ENCODE measurements at places on chromosomes 4 and X.
A peak's percentile ranks its signal among the peaks of the same experiment; 100 is the strongest.

DNA sequence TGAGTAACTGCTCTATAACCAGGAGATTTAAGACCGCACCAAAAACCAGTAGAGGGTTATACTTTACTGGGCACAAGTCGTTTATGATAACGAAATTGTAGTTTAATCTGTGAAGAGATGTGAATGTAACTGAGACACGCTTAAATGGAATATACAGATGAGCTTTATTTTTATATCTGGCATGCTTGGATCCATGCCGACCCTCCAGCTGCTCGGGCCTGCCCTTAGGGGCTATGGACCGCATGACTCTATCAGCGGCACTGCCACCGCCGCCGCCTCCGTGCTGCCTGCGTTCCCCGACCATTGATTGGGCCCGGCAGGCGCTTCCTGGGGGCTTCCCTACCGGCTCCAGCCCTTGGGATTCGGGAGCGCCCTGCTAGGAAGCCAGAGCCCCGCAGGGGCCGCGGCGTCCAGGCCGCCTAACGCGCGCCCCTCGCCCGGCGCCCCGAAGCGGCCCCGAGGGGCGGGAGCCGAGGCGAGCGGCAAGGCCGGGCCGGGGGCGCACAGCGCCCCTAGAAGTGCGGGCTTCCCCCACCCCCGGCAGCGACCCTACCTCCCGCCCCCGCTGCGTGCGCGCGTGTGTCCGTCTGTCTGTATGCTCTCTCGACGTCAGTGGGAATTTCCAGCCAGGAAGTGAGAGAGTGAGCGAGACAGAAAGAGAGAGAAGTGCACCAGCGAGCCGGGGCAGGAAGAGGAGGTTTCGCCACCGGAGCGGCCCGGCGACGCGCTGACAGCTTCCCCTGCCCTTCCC is at the start of gene NFKB1:
TSS of gene NFKB1 (plus strand) at position 664 of the 751 bp plus-strand sequence. CDS start 24,160 bp downstream, outside the sequence.
- peak; percentile 65 for DNase-seq

GRCh38 chr4:12723849-12724447 is 760.2 kb downstream of the RAB28 start:
- DNase-seq: no peak

- no peak for DNase-seq
These were observed 60.4 kb downstream of the STX18 start for GRCh38 chr4:4481399-4481994.

DNA sequence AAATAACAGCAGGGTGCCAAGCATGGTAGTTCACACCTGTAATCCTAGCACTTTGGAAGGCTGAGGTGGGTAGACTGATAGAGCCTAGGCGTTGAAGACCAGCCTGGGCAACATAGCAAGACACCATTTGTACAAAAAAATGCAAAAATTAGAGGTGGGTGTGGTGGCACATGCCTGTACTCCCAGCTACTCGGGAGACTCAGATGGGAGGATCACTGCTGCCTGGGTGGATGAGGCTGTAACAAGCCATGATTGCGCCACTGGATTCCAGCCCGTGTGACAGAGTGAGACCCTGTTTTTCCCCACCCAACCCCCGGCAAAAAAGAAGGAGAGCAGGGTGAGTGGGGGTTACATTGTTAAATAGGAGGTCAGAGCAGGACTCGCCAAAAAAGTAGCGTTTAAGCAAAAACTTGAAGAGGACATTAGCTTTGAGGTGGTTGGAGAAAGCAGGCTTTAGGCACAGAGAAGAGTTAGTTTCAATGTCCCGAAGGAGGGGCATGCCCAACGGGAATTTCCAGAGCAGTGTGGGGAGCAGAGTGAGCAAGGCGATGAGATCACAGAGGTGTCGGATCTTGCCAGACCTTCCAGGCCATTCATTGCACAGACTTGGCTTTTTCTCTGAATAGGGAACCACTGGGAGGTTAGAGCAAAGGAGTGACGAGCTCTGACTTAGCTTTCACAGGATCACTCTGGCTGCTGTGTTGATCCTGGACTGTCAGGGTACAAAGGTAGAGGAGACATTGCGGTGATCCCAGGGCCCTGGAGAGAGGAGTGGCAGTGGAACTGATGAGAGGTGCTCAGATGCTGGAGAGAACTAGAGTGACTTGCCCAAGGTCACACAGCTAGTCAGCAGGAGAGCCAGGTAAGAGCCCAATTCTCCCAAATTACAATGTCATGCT is 70.6 kb downstream of the TRAPPC11 start:
- DNase-seq: no peak

GRCh38 chr4:113996599-113997177 is 17.2 kb upstream of the ARSJ start:
- no peak for DNase-seq

DNA sequence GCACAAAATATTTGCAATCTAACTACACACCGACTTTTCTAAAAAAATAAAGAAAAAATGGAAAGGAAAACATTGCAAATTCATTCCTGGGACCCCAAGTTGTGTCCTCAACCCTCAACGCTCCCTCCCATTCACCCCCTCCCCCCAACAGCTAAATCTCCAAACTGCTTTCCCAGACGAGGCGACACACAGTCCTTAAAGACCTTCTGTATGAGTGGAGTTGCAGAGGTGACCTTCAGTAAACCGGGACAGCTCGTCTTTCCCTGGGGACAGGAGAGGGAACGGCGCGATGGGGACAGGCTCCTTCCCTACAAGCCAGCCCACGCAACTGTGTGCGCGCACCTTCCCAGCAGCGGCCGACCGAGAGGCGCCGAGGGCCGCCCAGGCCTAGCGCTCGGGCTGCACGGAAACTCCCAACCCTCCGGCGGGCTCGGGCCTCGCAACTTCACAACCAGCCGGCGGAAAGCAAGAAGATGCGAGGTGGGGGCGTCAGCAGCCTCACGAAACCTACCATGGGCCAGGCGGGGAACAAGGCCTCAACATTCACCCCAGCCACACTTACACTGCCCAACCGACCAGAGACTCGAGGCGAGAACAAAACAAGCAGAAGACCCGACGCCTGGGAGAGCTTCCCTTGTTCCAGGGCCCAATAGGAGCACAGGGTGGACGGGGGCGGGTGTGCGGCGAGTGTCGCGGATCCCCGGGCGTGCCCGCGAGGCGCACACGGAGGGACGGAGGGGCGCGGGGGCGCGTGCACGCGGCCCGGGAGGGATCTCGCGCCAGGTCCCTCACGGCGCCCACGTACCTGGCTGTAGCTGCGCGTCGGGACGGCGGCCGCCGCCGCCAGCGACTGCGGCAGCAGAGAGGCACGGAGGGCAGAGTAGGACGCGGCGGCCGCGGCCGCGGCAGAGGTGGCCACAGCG is 763 bp downstream of the GRSF1 start:
- peak; percentile 77 for DNase-seq

GRCh38 chr4:1309261-1310010 is 19.7 kb downstream of the MAEA start:
- DNase-seq: peak; percentile 97

- DNase-seq: no peak
These were observed 156.8 kb upstream of the RADX start for GRCh38 chrX:106454991-106455390.

DNA sequence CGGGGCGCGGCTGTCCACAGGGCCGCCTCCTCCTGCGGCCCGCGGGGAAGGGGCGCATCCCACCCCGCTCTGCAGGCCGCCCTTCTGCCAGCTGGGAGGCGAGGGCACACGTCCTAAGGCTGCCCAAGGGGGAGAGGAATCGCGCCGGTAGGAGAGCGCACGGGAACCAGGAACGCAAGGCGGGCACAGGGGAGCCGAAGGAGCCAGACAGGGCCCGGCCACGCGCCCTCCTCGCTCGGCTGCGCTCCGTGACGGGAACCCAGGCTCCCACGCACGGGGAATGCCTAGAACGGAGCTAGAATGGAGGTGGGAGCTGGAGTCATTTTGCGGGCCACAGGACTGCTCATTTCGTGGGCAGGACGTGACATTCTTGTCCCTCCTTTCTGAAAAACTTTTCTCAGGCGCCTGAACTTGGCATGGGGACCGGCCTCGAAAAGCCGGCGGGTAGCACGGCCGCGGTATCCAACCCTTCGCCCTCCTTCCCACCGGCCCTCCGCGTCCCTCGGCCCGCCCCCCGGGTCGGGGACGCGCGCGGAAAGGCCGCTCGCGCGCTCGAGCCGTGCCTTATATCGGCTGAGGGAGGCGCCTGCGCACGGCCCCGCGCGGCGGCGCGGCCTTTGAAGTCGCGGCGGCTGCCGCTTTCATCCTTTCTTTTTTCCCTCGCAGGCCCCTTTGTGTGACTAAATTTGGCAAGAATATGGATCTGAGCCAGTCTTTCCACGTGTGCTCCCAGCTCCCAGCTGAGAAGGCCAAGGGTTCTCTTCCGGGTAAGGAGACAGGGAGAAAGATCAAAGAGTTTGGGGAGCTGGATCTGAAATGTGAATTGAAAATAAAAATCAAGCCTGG is 4.2 kb upstream of the LEF1 start:
- DNase-seq: peak; percentile 84

- DNase-seq: no peak
These were observed 660 bp upstream of the ARHGEF9 start for GRCh38 chrX:63785708-63786040.

- DNase-seq: peak; percentile 43
These were observed 9.9 kb upstream of the ANAPC4 start for GRCh38 chr4:25367004-25367621.

DNA sequence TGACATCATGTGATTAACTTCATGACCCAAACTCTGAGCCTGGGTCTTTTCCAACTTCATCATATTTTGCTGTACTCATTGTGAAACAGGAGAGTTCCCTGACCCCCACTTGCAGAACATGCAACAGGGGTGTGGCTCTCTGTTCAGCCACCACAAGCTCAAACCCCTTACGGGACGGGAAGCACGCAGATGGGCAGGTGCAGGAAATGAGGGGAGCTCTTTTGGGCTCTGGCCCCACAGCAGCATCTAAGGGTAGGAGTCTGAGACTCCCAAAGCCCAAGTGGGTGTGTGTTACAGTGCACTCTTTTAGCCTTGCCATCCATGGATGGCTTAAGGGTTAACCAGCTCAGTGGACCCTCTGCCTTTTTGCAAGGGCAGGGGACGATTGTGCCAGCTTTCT is 599.5 kb upstream of the SMIM31 start:
- no peak for DNase-seq

- DNase-seq: no peak
These were observed 5.5 kb downstream of the ARL9 start for GRCh38 chr4:56511098-56511497.

DNA sequence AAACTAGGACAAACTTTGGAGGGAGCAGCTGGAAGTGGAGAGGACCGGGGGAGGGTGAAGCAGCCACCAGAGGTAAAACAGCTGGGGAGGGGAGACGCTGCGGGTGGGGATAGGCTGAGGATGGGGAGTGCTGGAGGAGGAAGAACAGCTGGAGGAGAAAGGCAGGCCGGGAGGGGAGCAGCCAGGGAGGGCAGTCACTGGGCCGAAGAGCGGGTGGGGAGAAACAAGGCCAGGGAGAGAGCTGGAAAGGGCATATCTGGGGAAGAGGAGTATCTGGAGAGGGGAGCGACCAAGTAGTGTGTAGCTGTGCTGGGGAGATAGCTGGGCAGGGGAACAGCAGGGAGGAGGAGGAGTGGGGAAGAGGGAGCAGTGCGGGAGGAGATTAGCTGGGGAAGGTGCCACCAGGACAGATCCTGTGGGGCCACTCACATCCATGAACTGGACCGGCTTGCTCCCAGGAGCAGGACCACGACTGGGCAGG is 2.7 kb downstream of the SLC38A5 start:
- no peak for DNase-seq

GRCh38 chr4:76197971-76198410 is 15.6 kb downstream of the SCARB2 start:
- DNase-seq: peak; percentile 61

GRCh38 chr4:126986828-126987227 is 645.9 kb upstream of the INTU start:
- DNase-seq: no peak

DNA sequence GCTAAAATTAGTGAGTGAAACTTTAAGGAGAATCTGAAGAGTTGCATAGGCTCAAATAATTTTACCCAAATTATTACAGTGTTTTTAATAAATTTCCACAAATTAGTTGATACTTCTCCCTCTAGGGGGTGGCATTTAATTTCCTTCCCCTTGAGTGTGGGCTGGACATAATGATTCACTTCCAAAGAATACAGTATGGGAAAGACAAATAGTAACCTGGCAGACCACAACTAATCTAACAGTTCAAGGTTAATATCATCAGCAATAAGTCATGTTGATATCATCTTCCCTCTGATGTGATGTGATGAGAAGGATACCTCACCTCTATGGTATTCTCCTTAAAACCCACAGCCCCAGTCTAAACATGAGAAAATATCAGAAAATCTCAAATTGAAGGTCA is 15.5 kb downstream of the PFKFB1 start:
- no peak for DNase-seq

- no peak for DNase-seq
These were observed 140.6 kb upstream of the BANK1 start for GRCh38 chr4:101649790-101650515.

DNA sequence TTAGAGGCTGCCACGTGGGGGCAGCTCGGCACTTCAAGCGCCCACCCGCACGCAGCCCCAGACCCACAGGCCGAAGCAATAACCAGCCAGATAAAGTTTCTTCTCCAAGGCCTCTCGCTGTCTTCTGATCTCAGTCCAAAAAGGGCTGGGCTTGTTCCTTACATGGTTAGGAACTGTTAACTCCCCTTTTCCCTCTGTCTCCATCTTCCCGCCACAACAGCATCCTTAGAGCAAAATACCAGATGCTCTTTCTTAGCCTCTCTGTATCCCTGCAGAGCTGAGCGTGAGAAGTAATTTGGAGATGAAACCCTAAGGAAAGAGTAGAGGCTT is 23.4 kb upstream of the KIAA1210 start:
- no peak for DNase-seq

DNA sequence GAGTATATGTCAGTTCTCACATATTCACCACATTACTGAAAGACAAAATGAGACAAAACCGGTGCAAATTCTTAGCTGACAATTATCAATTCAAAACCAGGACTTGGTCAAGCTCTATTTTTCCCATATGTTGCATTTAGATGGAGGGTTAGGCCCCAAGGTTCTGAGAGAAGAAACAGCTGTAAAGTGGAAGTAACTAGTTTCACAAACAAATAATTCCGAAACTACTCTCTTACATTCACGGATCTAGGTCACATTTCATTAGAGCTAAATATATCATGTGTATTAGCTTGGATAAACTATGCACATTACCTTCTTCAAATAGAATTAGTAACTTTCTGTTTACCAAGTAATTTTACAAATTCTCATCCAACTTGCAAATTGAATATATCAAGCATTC is 3.7 kb upstream of the GABRA2 start:
- no peak for DNase-seq

- DNase-seq: peak; percentile 76
These were observed 75.1 kb upstream of the USP9X start for GRCh38 chrX:41009850-41010846.

DNA sequence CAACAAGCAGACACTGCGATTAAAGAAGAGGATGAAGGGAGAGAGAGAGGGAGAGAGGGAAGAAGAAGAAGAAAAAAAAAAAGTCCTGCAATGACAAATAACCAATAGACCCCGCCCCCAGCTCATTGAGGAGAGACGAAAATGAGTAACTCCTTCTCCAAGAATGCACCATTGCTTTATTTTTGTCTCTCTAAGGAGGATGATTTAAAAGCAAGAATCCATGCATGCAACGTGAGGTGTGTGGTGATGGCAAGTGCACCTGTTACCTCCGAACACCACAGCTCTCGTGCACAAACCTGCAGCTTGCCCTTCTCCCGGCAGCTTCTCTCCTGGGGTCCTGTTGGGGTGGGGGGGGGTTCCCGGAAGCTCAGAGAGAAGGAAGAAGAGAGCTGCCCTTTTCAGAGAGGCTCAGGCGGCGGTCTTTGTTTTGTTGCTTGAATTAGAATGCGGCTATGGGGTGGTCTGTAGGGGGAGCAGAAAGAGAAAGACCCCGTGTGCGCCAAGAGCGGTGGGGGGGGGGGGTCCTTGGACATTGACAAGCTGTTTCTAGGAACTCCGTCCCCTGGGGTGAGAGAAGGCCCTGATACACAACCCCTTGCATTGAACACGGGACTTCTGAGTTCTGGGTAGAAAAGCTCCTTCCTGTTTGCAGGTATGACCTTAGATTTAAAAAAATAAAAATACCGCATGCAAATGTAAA is 100.7 kb downstream of the CRLF2 start:
- DNase-seq: no peak

Measured in kidney (tissue), 22 donors.